NCI-H345 (cell line): ENCODE measurements at places on chromosomes 2 and 18.

- DNase-seq, result no peak
Observed at GRCh38 chr2:123468071-123468470, 557.0 kb upstream of the CNTNAP5 start.

DNA sequence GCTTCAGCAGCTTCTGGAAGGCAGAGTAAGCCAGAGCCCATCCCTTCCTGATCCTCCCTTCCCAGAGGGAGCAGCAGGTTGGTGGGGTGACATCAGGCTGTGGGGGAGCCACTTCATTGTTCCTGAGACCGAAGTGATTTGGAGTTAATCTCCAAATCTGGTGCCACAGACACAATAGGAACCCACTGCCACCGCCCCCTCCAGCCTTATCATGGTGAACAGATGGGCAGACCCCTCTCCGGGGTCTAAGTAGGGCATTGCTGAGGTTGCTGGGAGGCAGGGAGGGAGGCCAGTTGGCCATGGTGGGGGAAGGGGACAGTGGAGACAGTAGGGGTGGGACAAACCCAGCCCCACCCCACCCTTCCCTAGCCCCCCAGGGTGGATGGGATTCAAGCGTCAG, 25.6 kb upstream of the SLC35F6 start:
- no peak for DNase-seq

- DNase-seq, result no peak
Observed at GRCh38 chr2:42211291-42211690, 42.1 kb downstream of the EML4 start.

GRCh38 chr2:226984750-226985582, 149.1 kb downstream of the RHBDD1 start:
- DNase-seq, result peak; percentile 36

- DNase-seq, result no peak
Observed at GRCh38 chr2:145874466-145874865, 1354.5 kb upstream of the ZEB2 start.

DNA sequence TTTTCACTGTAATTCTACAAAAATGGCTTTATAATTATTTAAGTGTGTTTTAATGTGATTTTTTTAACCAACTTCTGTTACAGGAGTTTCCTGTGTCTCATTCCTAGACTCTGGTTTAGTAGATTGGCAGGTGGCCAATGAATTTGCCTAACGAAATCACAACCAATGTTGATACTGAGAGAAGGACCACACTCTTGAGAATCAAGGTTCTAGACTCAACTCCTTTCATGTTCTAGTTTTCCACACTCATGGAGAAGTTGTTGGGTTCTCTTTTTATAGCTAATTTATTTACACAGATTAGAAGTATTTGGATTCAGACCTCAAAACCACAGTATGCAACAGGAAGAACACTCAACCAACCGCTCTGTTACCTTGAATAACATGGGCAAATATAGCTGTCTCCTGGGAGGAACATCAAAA, 22.6 kb upstream of the USP34 start:
- DNase-seq, result no peak

- DNase-seq, result no peak
Observed at GRCh38 chr18:25299426-25300300, 52.3 kb downstream of the ZNF521 start.

GRCh38 chr2:17133052-17133671, 385.1 kb downstream of the RAD51AP2 start:
- no peak for DNase-seq

GRCh38 chr18:67581178-67581577, 64.7 kb upstream of the DSEL start:
- DNase-seq, result no peak

- DNase-seq, result no peak
Observed at GRCh38 chr2:2831633-2832032, 500.6 kb upstream of the MYT1L start.

GRCh38 chr2:174020926-174021662, 55.9 kb upstream of the SP3 start:
- no peak for DNase-seq

GRCh38 chr2:170524828-170525565, 190.1 kb upstream of the SP5 start:
- DNase-seq, result no peak

DNA sequence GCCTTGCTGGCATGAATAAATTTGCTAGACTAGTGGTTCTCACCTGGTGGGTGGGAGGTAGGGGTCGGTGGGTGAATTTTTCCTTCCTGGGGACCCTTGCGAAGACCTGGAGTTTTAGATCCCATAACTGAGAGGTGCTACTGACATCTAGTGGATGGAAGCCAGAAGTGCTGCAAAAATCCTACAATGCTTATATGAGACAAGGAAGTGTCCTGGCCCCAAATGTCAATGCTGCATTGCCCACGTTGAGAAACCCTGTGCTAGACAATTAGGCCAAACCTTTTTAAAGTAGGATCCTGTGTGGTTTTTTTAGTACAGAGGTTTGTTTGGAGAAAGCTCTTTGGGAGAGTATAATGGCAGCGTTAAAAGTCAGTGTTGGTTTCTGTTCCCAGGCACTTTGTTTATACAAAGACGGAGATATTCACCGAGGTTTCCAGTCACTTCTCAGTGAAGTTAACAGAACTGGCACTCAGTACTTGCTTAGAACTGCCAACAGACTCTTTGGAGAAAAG, 9.6 kb downstream of the SERPINB8 start:
- peak; percentile 50 for DNase-seq

DNA sequence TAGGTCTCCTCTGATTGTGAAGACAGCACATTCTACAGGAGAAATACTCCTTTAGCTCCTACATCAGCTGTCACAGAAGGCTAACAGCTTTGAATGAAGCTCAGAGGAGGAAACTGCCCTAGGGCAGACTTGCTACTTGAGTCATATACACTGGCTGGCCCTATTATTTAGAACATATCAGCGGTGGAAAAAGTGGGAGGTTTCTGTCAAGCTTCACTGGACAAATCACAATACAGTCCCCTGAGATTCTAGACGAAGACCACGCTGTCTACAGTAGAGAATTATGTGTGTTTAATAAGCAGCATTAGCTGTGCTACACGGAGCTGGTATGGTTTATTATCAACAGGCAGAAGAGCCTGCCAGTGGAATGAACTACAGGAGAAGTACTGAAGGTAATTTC, 230.9 kb upstream of the FSIP2 start:
- peak; percentile 85 for DNase-seq

DNA sequence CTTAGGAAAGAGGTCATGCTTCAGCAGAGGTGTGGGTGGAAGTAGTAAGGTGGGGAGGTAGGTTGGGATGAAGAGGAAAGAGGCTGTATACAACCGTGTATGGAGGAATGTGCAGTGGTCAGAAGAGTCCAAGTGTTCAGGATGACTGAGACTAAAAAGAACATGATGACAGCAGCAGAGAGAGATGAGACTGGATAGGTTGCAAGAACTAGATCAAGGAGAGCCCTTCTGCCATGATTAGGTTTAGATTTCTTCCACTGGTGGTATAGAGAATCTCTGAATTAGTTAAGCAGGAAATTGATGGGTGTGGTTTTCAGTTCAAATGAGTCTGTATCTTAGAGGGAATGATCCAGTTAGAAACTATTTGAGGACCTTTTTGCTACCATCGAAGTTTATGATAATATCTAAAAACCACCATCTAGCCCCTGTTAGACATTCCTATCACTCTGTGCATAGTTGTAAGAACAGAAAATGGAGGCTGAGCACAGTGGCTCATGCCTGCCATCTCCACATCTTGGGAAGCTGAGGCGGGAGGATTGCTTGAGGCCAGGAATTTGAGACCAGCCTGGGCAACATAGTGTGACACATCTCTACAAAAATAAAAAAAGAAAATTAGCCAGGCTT, 221.0 kb downstream of the LTBP1 start:
- DNase-seq, result no peak

- DNase-seq, result no peak
Observed at GRCh38 chr2:156896294-156896693, 361.2 kb upstream of the GALNT5 start.

GRCh38 chr2:118062048-118062447, 26.2 kb upstream of the INSIG2 start:
- no peak for DNase-seq

GRCh38 chr2:20680744-20681375, 13.9 kb downstream of the GDF7 start:
- DNase-seq, result no peak

GRCh38 chr18:44736664-44737380, 56.1 kb downstream of the SETBP1 start:
- no peak for DNase-seq

DNA sequence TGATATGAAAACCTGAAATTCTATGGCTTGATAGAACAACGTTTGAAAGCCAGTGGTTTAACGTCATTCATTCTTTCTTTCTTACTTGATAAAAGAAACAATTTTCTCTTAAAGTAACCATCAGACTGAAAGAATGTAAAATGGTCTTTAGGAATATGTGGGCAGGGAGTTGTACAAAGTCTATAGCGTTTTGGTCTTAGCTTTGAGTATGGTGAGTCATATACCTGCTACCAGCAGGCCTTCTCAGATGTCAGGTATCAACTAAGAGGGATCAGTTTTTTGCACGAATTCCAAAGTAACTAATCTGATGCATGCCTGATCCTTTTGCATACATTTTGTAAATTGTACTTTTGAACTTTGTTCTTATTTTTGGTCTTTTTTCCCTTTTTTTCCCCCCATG, 101.5 kb upstream of the DSEL start:
- DNase-seq, result no peak

DNA sequence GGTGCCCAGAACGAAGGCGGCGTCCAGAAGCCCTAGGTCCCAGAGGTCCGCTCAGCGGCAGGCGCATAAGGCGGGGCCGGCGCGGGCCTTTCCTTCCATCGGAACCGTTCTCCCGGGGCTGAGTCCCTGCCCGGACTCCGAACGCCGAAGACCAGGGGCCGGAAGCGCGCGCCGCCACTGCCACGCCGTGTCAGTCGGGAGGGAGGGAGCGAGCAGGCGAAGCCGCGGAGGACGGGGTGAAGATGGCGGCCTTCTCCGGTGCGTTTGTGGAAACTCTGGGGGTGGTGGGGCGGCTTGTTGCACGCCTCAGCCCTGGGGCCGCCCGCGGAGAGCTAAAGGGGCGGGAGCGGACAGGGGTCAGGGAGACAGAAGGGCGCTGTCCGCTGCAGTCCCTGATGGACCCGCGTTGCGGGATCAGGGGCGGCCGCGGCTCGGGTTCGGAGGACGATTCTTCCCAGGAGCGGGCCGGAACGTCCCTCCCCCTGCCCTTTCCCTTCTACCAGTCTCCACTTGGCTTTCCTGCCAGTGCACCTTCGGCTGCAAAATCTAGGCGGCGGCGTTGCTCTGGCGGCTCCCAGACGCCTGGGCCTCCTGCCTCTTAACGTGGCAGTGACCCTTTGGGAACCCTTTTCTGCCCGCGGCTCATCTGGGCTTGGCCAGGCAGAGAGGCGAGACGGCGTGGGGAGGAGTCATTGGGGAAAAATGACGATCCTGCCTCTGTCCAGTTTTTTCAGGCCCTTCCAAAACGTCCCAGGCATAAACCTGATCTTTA, at the start of gene DDX1:
TSS of gene DDX1 (plus strand) at position 177 of the 772 bp plus-strand sequence. CDS start at position 243, 66 bp downstream.
- DNase-seq, result peak; percentile 91

DNA sequence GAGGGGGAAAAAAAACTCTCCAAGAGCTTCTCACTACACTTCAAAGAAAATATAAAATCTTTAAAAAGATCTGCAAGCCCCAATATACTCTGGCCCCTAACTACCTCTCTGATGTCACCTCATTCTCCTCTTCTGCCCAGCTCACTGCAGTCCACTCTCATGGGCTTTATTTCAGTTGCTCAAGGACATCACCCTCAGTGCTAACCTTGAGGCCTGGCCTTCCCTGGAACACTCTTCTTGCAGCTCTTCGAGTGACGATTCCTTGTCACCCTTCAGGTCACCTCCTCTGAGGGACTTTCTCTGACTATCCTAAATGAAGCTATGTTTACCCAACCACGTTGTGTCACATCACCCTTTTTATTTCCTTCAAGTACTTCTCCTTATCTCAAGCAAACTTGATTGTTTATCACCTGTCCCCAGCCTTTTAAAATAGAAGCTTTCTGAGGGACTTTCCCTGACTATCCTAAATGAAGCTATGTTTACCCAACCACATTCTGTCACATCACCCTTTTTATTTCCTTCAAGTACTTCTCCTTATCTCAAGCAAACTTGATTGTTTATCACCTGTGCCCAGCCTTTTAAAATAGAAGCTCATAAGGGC, 10.4 kb downstream of the RTTN start:
- DNase-seq, result no peak

DNA sequence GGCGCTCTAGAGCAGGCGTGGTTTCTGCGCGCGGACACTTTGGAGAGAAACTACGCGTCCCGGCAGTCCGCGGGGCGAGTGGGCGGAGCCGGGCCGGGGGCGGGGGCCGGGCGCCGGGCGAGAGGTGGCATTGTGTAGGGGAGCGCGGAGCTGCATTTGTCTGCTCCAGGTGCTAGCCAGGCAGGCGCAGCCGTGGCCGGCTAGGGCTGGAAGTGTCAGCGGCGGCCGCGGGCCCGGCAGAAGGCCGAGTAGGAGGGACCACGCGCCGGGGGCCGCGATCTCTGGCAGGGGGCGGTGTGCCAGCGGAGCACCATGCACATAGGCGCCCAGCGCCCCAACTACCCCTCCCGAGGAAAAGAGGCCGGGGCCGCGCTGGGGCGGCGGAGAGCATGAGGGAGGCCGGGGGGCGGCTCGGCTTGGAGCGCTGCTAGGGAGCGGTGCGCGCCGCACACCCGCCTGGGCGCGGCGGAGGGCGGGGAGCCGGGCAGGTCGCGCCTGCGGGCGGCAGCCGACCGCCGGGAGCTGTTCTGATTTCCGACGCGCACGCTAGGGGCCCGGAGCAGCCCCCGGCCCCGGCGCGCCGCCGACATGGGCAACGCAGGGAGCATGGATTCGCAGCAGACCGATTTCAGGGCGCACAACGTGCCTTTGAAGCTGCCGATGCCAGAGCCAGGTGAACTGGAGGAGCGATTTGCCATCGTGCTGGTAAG, at the start of gene FMNL2:
TSS of gene FMNL2 (plus strand) at position 159 of the 710 bp plus-strand sequence.
- peak; percentile 87 for DNase-seq

- DNase-seq, result no peak
Observed at GRCh38 chr18:74434466-74434865, 22.6 kb downstream of the DIPK1C start.

GRCh38 chr2:26316845-26317244, 29.1 kb upstream of the SELENOI start:
- no peak for DNase-seq

- DNase-seq, result no peak
Observed at GRCh38 chr2:62589691-62590356, 83.8 kb upstream of the TMEM17 start.

GRCh38 chr2:203444738-203445137, 90.4 kb downstream of the RAPH1 start:
- no peak for DNase-seq

- no peak for DNase-seq
Observed at GRCh38 chr2:241074901-241075540, 27.1 kb downstream of the MTERF4 start.
